ENCODE measurements at places on chromosomes 3 and 15. TPM values are rescaled to one million over a fixed set of nuclear protein-coding genes. Genes with fewer than 3 reads are reported as not detected.

Gene ASB7
- 16.0 TPM for total RNA-seq

Gene SCAMP5
- total RNA-seq: 1.1 TPM

Gene ADAMTS17
- total RNA-seq: 1.9 TPM

- no peak overlapping the region for H3K4me3 ChIP-seq
- no peaks in the 10 kb centered on the region for H3K27me3 ChIP-seq
These were observed 94.9 kb downstream of the AKAP13 start for GRCh38 chr15:85475317-85475701.

DNA sequence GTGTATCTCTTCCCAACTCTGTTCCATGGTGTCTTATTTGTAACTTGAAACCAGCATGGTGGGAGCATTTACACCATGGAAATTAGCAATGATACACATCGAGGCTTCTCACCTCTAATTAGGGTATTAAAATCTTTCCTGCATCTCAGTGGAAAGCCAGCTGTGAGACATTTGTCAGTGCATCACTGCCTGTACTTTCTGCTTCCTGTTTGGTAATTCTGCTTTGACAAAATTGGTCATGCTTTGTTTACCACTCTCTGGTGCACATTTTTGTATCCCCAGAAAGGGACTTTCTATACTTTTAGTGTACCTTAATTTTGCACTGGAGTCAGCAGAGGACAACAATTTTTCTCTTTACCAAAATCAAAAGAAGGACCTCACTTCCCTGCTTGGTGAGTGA lies 402.1 kb downstream of the PDCD6IP start:
- H3K4me3 ChIP-seq: no peak overlapping the region
- no peak for DNase-seq
- no peaks in the 10 kb centered on the region for H3K27me3 ChIP-seq
- no peak overlapping the region for H3K27ac ChIP-seq
- no peaks in the 10 kb centered on the region for H3K4me1 ChIP-seq

- H3K4me1 ChIP-seq: peaks cover 16% of the 10 kb centered on the region
- H3K4me3 ChIP-seq: no peak overlapping the region
- no peaks in the 10 kb centered on the region for H3K27me3 ChIP-seq
These were observed 22.8 kb downstream of the SLC9A9 start for GRCh38 chr3:143825513-143825912.

GRCh38 chr3:155712008-155712407 lies 32.9 kb downstream of the PLCH1 start:
- no peaks in the 10 kb centered on the region for H3K36me3 ChIP-seq
- H3K27me3 ChIP-seq: no peaks in the 10 kb centered on the region
- no peak overlapping the region for H3K4me3 ChIP-seq
- H3K27ac ChIP-seq: no peak overlapping the region

GRCh38 chr3:39021029-39021428 lies 30.7 kb downstream of the SCN11A start:
- no peaks in the 10 kb centered on the region for H3K4me1 ChIP-seq

DNA sequence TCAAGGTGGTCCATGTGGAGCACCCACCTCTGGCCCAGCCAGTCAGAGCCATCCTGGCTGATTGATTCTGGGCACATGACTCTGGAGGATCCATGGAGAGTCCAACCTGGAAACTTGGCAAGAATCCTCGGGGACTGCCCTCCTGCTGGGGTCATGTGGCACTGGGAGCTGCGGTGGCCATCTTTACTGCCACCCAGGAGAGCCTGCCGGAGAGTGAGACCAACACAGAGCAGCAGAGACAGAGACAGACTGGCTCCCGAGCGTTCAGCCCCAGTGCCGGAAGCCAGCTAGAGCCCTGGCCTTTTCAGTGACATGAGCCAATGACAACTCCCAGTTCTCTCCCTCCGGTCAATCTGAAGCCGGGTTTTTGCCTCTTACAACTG lies 11.5 kb upstream of the GATA2 start:
- DNase-seq: no peak
- no peaks in the 10 kb centered on the region for H3K36me3 ChIP-seq
- H3K4me1 ChIP-seq: no peaks in the 10 kb centered on the region
- no peak overlapping the region for H3K4me3 ChIP-seq
- no peak overlapping the region for H3K27ac ChIP-seq

DNA sequence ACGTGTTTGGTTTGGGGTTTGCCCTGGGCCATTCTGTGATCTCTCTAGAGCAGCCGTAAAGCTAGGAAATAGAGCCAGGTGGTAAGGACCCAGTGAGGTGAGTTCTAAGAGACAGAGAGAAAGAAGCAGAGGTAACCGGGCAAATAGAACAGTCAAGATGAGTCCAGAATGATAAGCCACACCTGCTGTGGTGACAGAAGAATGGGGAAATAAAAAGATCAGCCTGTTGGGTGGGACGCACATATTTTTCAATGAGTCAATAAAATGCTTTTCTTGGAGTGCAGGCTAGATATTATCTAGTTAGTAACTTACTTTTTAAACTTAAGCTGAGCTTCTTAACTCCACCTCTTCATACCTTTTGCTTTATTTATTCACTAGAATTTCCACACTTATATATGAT lies 135.0 kb downstream of the NFKBIZ start:
- no peak for DNase-seq
- H3K27me3 ChIP-seq: no peaks in the 10 kb centered on the region
- peaks cover 8% of the 10 kb centered on the region for H3K4me1 ChIP-seq
- no peak overlapping the region for H3K4me3 ChIP-seq

- H3K36me3 ChIP-seq: no peaks in the 10 kb centered on the region
- no peaks in the 10 kb centered on the region for H3K27me3 ChIP-seq
- H3K27ac ChIP-seq: no peak overlapping the region
- no peak for DNase-seq
- H3K4me1 ChIP-seq: no peaks in the 10 kb centered on the region
These were observed 3.6 kb downstream of the OTOL1 start for GRCh38 chr3:161500068-161500796.

DNA sequence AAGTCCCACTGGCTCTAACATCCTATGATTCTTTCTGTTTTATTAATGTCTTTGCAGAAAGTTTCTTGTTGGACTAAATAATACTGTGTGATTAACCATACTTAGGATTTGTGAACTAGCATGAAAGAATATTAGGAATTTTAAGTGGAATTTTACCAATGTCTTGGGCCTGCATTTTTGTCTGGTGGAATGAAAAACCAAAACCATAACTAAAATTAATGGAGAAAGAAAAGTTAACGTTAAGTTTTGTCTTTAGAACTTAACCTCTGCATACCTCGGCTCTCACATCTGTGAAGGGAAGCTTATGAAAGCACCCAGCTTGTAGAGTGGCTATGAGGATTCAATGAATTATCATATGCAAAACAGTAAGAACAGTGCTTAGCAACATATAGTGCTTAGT lies 6.5 kb downstream of the FBN1 start:
- H3K4me3 ChIP-seq: no peak overlapping the region
- no peak overlapping the region for H3K27ac ChIP-seq
- H3K36me3 ChIP-seq: no peaks in the 10 kb centered on the region
- no peaks in the 10 kb centered on the region for H3K4me1 ChIP-seq
- DNase-seq: no peak

DNA sequence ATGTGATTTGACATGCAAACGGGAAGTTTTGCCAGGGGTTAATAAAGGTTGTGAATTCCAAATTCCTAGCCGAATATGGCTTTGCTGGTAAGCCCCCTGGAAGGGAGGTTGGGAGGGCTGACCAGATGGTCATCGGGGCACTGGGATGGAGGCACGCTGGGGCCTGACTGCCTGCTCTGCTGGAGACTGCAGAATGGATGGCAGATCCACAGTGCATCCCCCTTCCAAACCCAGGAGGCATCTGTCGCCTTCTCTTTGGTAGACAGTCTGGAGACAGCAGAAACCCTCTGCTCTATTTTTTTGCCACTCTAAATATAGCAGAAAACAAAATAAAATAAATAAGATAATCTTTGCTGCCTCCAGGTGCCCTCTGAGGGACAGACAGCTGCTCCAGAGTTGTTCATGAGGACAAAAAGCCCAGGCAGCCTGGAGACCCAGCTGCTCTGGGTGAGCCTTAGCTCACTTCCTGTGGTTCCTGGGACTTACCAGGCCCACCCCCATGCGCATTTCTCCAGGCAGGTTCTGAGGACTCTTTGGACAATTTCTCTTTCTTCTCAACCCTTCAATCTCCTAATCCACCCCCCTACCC lies 6.1 kb upstream of the SPTBN5 start:
- no peak overlapping the region for H3K27ac ChIP-seq
- H3K4me3 ChIP-seq: no peak overlapping the region
- no peak for DNase-seq
- H3K36me3 ChIP-seq: no peaks in the 10 kb centered on the region
- peaks cover 7% of the 10 kb centered on the region for H3K4me1 ChIP-seq

Measured in CD8-positive, alpha-beta memory T cell (primary cell).